Subcutaneous preadipocyte (primary cell): ENCODE measurements at places on chromosomes 1 and 21. TPM values are rescaled to one million over a fixed set of nuclear protein-coding genes. Genes with fewer than 3 reads are reported as not detected.

The DNASE2B gene
- total RNA-seq, result not detected in 2 replicates

The OR2T35 gene
- not detected in 2 replicates for total RNA-seq

The PDZK1IP1 gene
- not detected in 2 replicates for total RNA-seq

The DYNLT5 gene
- total RNA-seq, result 0.73 and 0.78 TPM in 2 replicates

The TMEM240 gene
- 2.6 and 3.1 TPM in 2 replicates for total RNA-seq

The CRB1 gene
- total RNA-seq, result under 0.01 and 0.20 TPM in 2 replicates

The PRDM16 gene
- 0.37 and 1.6 TPM in 2 replicates for total RNA-seq

The ELF3 gene
- 0.20 TPM in 1 of 2 replicates, not detected in the other for total RNA-seq

The DTL gene
- total RNA-seq, result 12.1 and 44.4 TPM in 2 replicates

The UAP1 gene
- 132 and 141 TPM in 2 replicates for total RNA-seq

The FABP3 gene
- total RNA-seq, result 204 and 478 TPM in 2 replicates

The SF3B4 gene
- 14.0 and 15.8 TPM in 2 replicates for total RNA-seq

The ADCY10 gene
- total RNA-seq, result under 0.01 and 0.39 TPM in 2 replicates

The FCRL5 gene
- total RNA-seq, result not detected in 2 replicates

The CCDC24 gene
- 2.5 and 2.9 TPM in 2 replicates for total RNA-seq

The RIPK4 gene
- total RNA-seq, result under 0.01 TPM in 1 of 2 replicates, not detected in the other

The PGBD5 gene
- total RNA-seq, result under 0.01 TPM in 1 of 2 replicates, not detected in the other

The BRINP3 gene
- under 0.01 TPM in 1 of 2 replicates, not detected in the other for total RNA-seq

The OPTC gene
- not detected in 2 replicates for total RNA-seq

The SSX2IP gene
- 9.6 and 13.3 TPM in 2 replicates for total RNA-seq

The EVA1C gene
- total RNA-seq, result 7.2 and 8.5 TPM in 2 replicates
